Smooth muscle cell of the brain vasculature (primary cell): ENCODE measurements at places on chromosomes 12 and 14.

GRCh38 chr12:54701940-54702592 lies 53.9 kb upstream of the DCD start:
- no peak for DNase-seq

- no peak for DNase-seq
These were observed 143.2 kb downstream of the PIWIL1 start for GRCh38 chr12:130480887-130481286.

DNA sequence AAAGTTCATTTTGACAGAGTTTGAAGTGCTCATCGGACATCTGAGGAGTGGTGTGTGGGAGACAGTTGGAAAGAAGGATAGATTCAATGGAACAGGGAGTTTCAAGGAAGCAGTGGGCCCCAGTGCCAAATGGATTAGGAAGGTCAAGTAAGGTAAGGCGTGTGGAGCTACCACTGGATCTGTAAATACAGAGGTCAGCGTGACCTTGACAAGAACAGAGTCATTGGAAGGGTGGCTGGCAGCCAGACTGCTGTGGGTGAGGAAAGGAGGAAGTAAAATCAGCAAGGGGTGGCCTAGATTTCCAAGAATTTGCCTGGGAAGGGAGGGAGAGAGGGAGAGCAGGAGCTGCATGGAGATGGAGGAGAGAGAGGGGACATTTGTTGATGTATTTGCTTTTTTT lies 68.2 kb upstream of the IGF1 start:
- DNase-seq = peak; percentile 41

GRCh38 chr12:71517145-71517846 lies 77.7 kb downstream of the LGR5 start:
- DNase-seq = no peak

- DNase-seq = no peak
These were observed 19.4 kb upstream of the EIF5 start for GRCh38 chr14:103314496-103315277.
